ENCODE measurements at places on chromosomes 12 and 14.

GRCh38 chr14:83764656-83765599, 1765.0 kb upstream of the FLRT2 start:
- no peak for DNase-seq

GRCh38 chr12:55226523-55226922, 5.7 kb downstream of the OR10A7 start:
- no peak for DNase-seq

DNA sequence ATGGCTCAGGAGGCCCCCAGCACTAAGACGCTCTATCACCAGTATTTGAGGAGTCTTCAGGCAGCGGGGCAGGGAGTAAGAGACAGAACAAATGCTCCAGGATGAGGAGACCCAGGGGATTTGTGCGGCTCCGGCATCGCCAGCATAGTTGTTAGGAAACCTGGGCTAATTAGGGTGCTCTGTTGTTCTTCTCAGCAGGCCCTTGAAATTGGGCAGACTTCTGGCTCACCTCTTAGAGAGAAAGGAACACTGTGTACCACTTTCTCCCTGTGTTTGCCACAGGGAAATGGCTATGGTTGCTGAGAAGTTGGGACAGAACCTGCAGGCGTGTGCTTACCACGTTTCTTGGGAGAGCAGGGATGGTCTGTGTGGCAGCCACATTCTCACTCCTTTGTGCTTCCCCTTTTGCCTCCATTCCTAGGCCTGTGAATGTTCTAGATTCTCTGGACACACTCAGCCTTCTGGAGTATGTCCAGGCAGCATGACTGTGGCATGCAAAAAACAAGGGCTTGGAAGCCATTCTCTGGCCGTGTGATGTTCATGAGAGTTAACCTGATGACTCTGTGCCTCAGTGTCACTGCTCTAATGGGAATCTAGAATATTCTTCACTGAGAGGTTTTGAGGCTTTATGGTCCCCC, 109.0 kb downstream of the CHST11 start:
- no peak for DNase-seq

- no peak for DNase-seq
These were observed 131.9 kb downstream of the EXOC5 start for GRCh38 chr14:57136669-57137328.

GRCh38 chr14:93753647-93754046, 34.6 kb downstream of the PRIMA1 start:
- no peak for DNase-seq

DNA sequence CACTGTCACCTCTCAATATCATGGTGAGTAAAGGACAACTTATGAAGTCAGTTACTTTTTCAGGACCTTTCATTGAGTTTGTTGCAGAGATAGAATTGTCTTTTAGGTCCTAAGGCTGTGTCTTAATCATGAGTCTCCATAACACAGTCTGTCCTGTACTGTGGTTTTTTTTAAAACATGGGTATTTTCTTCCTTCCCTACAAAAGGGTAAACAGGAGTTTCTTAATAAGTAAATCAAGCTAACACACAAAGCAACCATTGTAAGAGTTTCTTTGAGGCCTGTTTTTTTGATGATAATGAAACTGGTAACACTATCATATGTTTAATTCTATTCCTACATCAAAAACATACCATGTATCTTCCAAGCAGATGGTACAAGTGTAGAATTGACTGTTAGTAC, 101.4 kb downstream of the PLEKHA5 start:
- DNase-seq = no peak

- no peak for DNase-seq
These were observed 42.0 kb upstream of the TSPAN9 start for GRCh38 chr12:3035171-3035570.

DNA sequence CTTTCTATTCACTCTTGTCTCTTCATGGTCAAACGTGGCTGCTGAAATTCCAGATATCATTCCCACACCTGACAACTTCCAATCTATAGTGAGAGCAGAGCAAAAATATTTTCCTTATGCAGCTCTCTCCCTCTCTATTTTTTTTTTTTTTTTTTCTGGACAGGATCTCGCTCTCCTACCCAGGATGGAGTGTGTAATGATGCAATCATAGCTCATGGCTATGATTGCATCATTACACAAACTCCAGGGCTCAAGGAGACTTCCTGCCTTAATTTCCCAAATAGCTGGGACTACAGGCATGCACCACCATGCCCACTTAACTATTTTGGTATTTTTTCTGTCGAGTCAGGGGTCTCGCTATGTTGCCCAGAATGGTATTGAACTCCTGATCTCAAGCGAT, 1398.9 kb downstream of the AACS start:
- DNase-seq = no peak

- DNase-seq = no peak
These were observed 104.0 kb downstream of the GPR135 start for GRCh38 chr14:59360923-59361794.

- DNase-seq = no peak
These were observed 38.2 kb downstream of the FZD10 start for GRCh38 chr12:130200445-130200844.

GRCh38 chr12:121570467-121571283, 10.1 kb downstream of the KDM2B start:
- DNase-seq = no peak

DNA sequence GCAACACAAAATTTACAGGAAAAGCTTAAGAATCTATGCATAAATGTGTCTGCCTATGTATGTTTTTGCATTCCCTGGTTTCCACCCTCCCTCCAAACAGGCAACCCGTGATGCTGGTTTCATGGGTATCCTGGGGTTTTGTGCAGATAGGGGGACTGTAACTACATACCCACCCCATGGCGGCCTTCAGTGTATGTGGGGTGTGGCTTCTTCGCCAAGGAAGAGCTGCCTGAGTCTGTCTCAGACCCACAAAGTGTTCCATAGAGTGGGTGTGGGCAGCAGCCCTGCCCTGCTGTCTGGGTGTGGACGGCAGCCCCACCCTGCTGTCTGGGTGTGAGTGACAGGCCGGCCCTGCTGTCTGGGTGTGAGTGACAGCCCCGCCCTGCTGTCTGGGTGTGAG, 174.8 kb downstream of the ADGRD1 start:
- DNase-seq = no peak

DNA sequence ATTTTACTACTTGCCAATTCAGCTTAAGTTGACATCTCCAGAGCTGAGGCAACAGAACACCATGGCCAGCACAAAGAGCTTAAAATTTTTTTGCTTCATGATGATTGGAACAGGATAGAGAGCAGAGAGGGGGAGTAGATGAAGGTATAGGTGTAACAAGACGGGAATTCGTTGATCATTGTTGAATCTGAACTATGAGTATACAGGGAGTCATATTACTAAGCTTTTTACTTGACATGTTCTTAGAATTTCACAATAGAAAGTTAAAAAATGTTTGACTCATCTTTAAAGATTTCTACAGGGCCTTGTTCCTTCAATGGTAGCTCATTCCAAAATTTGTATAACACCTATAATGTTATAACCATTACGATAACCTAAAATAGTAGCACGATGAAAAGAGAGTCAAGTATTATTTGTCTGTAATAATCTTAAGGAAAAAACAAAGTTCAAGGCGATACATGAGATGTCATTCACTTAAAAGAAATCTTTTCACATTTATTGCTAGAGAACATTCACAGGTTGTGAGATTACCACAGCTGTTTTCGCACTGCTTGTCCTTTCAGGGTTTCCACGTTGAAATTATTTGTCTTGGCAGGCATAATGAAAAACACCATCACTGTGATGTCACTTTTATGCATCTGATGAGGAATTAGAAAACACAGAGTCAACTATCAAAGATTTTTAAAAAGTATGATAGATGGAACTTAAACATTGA, 33.9 kb downstream of the SPX start:
- DNase-seq = peak; percentile 66

- no peak for DNase-seq
These were observed 230.5 kb downstream of the EGLN3 start for GRCh38 chr14:33720284-33720787.

DNA sequence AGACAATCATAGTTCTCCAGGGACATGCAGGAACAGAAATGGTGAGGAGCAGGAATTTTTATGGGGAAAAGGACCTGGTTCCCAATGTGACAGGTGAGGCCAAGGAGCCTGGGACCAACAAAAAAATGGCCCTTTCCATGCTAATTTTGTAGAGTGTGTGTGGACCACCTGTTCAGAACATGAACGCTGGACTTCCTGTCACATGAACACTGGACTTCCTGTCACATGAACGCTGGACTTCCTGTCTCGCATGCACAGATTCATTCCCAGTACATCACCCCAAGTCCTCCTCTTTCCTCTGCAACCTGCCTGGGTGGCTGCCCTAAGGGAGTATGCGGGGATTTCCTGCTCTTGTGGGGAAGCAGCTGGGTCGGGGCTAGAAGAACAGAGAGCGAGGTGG, 10.1 kb downstream of the FGF6 start:
- no peak for DNase-seq

GRCh38 chr12:6957741-6958608, 6.8 kb downstream of the PTPN6 start:
- DNase-seq = no peak

GRCh38 chr14:36105401-36105800, 71.1 kb downstream of the PTCSC3 start:
- DNase-seq = no peak

GRCh38 chr14:96237641-96238040, 18.4 kb upstream of the BDKRB1 start:
- no peak for DNase-seq

DNA sequence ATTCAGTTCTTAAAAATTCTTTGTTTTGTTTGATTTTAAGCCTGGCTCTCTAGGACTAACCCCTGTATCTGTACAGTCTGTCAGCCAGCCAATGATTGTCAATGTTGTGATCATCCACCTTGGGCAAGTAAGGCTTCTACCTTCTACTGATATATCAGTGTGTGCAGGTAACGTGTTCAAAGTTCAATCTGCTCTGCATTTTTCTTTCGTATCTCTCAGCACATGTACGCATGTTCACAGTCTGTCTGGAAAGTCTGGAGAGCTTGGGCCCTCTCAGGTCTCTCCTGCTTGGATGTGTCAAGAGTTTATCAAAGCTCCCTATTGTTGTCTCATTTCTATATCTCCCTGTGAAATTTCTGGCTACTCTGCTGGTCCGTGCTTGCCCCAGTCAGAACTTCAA, 138.6 kb upstream of the VRK1 start:
- DNase-seq = no peak

- no peak for DNase-seq
These were observed 42.1 kb downstream of the DRAM1 start for GRCh38 chr12:101919447-101919846.

DNA sequence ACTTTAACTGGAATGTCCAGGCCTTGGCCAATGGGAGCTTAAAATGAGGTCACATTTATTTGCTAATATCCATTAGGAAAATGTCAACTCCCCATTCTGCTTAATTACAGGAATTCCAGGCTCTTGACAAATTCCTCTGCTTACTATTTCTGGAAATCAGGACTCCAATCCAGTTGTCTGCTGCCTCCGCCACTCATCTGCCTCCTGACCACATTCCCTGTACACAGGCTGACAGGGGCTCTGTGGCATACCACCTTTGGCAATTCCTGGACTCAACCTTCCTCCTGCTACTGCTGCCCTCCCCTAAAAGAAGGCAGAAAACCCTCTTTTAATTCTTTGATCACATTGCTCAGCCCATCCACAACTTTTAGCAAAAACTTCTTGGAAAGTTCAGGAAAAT, 37.9 kb downstream of the KICS2 start:
- no peak for DNase-seq

DNA sequence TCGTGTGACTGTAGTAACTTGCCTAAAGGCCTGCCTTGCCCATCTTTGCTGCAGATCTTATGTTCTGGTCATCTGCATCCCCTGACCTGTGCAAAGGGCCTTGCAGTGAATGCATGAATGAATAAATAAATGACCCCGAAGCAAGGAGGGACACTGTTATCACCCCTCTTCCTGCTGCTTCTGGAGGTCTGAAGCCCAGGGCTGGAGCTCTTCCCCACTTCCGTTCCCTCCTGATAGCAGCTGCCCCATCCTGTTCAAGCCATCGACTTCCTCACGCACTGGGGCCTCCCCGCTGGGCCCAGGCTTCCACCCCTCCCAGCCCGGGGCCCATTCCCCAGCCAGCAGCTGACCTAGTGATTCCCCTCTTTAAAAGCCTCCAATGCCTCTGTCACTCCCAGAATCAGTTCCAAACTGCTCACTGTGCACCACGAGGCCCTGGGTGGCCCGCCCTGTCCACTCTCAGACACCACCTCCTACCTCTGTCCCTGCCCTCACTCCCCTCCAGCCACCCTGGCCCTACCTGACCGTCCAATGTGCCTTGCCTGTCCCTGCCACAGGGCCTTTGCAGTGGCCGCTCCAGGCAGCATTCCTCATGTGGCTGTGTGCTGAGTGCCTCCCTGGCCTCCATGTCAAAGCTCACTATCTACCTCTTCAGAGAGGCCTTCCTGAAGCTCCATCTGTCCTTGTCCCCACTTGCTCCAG, 78.6 kb downstream of the SCARB1 start:
- no peak for DNase-seq

- no peak for DNase-seq
These were observed 69.3 kb downstream of the PRKD1 start for GRCh38 chr14:29858299-29858698.

- DNase-seq = no peak
These were observed 10.6 kb upstream of the NUBPL start for GRCh38 chr14:31550589-31550988.

DNA sequence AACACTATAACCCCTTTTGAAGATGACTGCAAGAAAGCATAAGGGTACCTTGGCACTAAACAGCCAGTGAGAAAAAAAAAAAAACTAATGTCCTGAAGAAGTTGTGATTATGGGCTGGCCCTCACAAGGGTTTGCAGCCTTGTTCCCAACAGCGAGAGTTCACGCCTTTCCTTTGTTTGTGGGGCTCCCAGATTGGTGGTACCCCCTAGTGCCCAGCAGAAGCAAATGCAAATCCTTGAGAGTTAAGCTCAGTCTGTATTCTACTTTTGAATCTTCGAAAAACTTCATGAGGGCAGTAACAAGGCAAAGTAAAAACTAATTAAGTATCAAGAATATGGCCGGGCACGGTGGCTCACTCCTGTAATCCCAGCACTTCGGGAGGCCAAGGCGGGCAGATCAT, 238.9 kb upstream of the LMO3 start:
- DNase-seq = no peak

DNA sequence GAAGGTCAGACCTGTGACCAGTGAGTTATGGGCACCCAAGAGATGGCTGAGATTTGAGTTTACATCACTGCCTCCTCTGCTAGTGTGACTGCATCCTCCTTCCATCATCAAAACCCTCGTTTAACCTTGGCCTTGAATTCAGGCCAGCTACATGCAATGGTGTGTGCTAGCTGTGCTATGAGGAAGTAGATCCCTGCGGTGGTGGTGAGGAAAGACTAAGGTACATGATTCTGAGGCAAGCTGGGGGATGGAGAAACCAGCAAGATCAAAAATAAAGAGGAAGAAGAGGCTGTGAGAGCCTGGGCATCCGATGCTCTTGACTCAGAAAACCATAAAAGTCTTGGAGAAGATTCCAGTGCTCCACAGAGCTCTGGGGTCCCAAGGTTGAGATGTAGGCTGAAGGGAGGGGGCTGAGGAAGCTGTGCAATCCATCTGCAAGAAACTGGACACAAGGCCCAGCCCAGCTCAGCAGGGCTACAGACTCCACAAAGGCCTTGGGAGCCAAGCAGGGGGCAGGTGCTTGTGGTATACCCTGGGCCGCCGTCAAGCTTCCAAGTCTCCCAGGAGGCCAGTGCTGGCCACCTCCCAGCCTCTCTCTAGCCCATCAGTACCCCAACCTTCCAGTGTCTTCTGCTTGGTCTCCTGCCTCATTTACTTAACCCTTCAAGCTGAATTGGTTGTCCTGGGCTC, 774.8 kb downstream of the VRK1 start:
- no peak for DNase-seq

GRCh38 chr12:108594-108993, 42.0 kb downstream of the IQSEC3 start:
- no peak for DNase-seq

- DNase-seq = no peak
These were observed 143.0 kb upstream of the EGLN3 start for GRCh38 chr14:34093883-34094282.

All from smooth muscle cell of the brain vasculature (primary cell).